ENCODE measurements at places on chromosomes 1 and 21.
A peak's percentile ranks its signal among the peaks of the same experiment; 100 is the strongest.

GRCh38 chr1:156608981-156609380 lies 7.7 kb upstream of the GPATCH4 start:
- DNase-seq = peak; percentile 58

DNA sequence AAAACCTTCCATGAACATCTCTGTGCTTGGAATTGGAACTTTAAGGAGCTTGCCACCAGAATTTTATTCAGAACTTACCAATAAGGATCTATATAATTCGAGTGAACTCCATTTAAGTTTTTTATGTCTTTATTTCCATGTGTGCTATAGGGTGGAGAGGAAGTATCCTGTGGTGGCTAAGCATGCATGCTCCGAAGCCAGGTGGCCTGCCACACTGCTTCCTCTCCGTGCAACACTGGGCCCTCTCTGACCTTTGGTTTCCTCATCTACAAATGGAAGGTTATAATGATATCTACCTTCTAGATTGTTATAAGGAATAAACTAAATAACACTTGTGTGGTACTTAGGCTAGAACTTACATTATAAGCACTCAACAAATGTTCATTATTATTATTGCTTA lies 382.1 kb downstream of the PTPRC start:
- DNase-seq = no peak

DNA sequence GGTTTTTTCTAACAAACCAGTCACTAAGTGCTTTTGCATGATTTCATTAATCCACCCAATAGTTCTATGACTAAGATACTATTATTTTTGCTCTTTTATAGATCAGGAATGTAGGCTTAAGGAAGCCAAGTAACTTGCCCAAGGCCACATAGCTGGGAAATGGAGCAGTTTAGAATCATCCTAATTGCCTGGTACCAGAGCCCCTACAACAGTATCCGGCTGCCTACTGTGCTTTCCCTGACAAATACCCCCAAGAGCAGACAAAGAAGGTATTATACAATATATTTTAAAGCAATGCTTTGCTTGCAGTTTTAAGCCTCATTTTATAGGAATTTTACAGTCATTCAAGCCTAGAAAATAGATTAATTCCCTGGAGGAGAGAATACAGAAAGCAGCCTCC lies 45.5 kb upstream of the RASAL2 start:
- DNase-seq = no peak

DNA sequence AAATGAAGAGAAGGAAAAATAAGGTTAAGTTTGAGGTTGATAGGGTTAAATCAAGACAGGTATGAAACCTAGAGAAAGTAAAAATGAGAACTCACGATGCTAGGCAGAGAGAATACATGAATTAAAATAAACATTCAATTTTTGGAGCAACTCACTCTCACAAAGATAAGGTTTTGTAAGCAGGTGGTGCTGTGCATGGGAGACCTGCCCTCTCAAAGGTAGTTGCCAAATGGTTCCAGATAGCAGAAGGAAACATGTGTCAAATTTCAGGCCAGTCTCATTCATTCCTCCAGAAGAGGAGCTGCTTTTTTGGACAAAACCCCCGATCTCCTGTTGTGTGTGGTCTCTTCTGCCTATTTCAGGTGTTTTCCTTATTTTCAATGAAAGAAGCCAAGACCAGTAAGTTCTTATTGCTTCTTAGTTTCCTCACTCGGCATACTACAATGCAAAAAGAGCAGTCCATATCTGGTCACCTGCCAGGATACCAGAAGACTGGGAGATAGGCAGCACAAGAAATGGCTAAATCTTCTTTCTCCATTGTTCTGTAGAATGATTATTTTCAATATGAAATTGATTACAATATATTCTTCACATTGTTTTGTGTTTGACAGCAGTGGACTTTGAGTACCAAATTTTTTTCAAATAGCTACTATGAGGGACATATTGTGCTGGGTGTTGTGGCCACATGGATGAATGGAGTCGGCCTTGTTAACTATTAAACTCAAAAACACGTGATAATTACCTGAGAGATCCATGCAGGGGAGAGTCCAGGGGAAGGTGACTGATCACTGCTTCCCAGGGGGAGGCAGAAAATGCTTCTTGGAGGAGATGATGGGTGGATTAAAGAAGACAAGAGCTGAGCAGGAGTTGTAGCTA lies 3.6 kb downstream of the CR1L start:
- no peak for DNase-seq

- peak; percentile 35 for DNase-seq
These were observed 21.0 kb upstream of the CBR3 start for GRCh38 chr21:36113647-36114428.

GRCh38 chr1:15848929-15849774 lies 1.6 kb downstream of the SPEN start:
- DNase-seq = peak; percentile 62

- no peak for DNase-seq
These were observed 43.7 kb downstream of the MRPL39 start for GRCh38 chr21:25563361-25564116.

DNA sequence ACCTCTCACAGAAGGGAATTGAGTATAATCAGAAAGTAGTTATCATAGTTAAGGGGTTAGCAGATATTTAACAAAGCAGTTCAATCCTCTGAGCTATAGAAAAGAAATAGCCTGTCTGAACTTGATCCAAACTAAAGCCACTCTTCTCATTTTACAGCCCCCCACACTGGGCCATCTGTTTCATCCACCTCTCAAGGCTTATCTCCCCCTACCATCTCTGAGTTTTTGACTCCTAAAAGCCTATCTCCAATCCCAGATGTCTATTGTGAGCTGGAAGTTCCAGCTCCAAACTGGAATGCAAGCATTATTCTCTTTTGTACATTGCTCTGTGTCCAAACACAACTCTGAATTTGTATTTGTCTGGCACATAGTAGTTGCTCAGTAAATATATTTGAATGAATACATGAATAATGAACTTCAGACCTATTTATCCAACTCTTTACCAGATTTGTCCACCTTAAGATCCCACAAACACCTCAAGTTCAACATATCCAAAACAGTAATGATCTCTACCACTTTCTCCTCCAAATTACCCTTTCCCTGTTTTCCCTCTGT lies 98.1 kb downstream of the PLPP3 start:
- no peak for DNase-seq

DNA sequence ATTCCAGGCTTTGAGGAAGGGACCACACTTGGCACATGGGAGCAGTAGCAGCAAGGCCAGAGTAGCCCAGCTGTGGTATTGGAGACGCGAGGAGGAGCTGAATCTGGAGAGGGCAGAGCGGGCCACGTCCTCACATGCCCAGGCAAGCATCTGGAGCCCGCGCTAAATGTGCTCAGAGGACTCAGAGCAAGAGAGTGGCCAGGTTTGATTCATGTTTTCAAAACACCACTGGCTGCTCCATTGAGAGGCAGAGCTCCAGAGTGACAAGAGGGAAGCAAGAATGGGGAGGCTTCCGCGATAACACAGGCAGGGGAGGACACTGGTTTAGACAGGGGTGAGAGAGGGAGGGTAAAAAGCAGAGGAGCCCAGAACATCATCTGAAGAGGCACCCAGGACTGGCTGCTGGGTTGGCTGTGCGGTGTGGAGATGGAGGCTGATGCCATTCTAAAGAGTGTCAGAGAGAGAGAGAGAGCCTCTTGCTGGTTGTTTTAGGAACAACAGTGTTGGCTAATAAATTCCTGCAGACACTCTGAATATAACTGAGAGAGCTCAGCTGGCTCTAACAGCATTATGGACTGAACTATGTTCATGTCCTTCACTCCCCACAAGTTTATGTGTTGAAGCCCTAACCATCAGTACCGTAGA lies 32.3 kb downstream of the RCAN1 start:
- DNase-seq = no peak

- peak; percentile 76 for DNase-seq
These were observed 34.9 kb upstream of the RUNX3 start for GRCh38 chr1:24964811-24965570.

DNA sequence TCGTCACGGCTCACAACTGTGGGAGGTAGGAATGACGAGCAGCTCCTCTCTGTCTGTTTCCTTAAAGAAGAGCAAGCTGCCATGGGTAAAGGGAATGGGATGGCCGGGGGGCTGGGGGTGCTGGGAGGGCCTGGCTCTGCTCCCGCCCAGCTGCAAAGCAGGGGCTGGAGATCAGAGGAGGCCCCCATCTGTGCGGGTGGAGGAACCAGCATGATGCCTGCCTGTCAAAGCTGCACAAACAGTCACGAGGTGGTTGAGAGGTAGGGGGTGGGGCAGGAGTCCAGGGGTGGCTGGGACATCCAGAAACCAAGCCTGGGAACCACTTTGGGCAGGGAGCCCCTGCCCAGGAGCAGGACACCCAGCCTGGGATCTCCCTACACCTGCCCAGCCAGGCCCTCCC lies 12.6 kb downstream of the SLC41A1 start:
- no peak for DNase-seq

DNA sequence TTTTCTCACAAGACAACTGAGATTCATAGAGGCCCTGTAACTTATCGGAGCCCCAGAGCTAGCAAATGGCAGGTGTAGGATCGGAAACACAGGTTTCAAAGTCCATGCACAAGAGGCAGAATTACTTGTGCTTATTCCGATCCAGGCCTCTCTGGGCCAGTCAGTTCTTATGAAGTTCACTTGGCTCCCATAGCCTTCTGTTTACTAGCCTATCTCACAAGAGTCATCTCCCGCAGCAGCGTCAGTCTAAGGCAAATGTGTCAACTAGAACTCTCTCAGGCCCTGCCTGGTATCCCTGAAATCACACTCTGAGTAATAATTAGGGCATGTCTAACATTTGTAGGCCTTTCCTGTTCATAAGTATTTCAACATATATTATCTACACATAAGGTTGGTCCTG lies 43.3 kb downstream of the PHC2 start:
- no peak for DNase-seq

- DNase-seq = no peak
These were observed 22.8 kb upstream of the CSF1 start for GRCh38 chr1:109887884-109888283.

- DNase-seq = no peak
These were observed 545.1 kb downstream of the PLPP3 start for GRCh38 chr1:56034222-56034621.

DNA sequence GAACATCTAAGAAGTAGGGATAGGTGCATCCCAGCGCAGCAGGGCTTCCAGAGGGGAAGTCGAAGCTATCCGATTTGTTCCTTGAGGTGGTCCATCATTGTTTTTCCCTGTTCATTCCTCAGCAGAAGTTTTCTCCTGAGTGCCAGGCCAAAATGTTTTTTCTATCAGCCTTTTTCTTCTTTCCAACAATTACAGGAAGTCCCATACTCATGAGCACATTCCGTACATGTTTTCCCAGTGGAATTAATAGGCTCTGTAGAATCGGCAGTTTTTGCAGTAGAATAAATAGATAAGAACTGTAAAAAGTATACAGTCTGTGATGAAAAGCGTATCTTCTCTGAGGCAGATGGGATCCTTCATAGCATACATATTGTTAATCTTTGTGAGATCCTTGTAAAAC lies 24.8 kb downstream of the CD101 start:
- DNase-seq = no peak

GRCh38 chr1:79588719-79589118 lies 582.2 kb upstream of the ADGRL4 start:
- DNase-seq = no peak

DNA sequence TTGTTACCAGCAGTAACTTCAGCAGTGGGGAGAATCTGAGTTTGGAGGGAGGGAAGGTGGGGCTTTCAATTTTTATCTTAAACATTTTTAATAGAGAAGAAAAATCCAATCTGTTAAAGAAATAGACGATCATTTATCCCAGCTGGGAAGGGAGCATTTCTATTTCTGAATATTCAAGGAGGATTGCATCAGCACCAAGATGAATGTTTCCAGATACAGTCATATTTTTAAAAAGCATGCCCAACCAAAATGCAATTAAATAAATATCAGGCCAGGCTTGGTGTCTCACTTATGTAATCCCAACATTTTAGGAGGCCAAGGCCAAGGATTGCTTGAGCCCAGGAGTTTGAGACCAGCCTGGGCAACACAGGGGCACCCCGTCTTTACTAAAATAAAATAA lies 1.7 kb upstream of the ATP1A4 start:
- no peak for DNase-seq

GRCh38 chr1:15197591-15198447 lies 44.3 kb downstream of the TMEM51 start:
- DNase-seq = no peak

DNA sequence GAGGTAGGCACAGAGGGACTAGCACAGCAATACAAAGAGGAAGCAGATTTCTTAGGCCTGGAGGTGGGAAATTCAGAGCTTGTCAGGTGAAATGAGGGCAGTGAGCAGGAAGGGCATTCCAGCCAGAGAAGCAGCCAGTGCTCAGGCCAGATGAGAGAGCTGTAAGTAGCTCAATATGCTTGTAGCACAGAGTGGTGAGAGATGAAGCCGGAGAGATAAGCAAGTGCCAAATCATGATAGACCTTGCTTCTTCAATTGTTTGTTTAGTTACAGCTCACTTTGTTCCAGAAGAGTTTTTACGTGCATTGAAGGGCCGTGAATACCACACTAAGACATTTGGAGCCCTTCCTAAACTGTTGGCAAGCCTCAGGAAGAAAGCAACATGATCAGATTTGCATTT lies 42.0 kb upstream of the ADAMTS1 start:
- no peak for DNase-seq

DNA sequence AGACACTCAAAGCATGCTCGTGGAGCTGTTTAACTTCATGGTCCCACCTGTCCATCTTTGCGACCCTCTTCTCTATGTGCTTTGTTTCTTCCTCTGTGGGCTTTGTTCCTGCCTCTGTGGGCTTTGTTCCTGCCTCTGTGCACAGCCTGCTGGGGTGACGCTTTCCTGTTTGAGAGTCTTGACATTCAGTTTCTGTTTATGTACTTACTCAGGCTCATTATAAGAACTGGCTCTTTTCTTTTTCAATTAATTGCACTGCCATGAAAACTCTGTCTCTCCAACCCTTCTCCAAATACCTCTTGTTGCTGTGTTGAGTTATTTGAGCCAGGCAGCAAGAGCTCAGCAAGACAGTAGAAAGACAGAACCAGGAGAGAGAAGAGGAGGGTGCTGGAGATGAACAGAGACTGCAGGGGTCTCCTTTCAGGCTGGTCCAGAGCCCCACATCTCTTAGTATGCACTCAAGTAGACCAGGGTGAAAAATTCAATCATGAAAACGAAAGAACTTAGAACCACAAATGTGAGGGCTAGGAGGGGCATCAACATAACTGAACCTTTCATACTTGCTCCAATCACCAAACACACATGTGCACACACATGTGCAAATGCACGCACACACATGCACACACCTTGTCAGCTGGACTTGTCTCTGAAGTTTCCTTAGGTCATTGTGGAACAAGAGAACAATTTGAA lies 88.3 kb upstream of the SGIP1 start:
- DNase-seq = peak; percentile 47
